ENCODE measurements at places on chromosomes 13 and 19. TPM values are rescaled to one million over a fixed set of nuclear protein-coding genes. Genes with fewer than 3 reads are reported as not detected.

NCR1 gene
- total RNA-seq = 0.53 TPM

CEBPA gene
- total RNA-seq = 1.0 TPM

ZNF471 gene
- total RNA-seq = 1.4 TPM

ZNF284 gene
- total RNA-seq = 3.3 TPM

TEX29 gene
- total RNA-seq = 1.1 TPM

SIGLEC5 gene
- total RNA-seq = not detected

ZNF575 gene
- total RNA-seq = 3.2 TPM
